ENCODE measurements at places on chromosomes 2 and 18.

DNA sequence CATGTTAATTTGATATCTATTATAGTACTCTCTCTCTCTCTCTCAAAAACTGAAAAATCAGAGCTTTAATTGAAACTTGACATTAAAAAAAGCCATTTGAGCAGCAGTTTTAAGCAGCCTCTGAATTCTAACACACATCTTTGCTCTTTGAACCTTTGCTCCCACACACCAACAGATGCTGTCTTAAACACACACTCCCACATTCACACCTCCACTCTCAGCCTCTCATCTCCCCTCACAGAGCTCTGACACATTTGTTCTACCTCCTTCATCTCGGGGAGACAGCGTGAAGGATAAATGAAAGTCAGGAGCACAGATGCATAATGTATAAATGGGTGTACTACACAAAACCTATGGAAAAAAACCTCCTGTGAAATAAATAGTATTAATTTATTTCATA is 95.2 kb downstream of the NAB1 start:
- no peak for DNase-seq

DNA sequence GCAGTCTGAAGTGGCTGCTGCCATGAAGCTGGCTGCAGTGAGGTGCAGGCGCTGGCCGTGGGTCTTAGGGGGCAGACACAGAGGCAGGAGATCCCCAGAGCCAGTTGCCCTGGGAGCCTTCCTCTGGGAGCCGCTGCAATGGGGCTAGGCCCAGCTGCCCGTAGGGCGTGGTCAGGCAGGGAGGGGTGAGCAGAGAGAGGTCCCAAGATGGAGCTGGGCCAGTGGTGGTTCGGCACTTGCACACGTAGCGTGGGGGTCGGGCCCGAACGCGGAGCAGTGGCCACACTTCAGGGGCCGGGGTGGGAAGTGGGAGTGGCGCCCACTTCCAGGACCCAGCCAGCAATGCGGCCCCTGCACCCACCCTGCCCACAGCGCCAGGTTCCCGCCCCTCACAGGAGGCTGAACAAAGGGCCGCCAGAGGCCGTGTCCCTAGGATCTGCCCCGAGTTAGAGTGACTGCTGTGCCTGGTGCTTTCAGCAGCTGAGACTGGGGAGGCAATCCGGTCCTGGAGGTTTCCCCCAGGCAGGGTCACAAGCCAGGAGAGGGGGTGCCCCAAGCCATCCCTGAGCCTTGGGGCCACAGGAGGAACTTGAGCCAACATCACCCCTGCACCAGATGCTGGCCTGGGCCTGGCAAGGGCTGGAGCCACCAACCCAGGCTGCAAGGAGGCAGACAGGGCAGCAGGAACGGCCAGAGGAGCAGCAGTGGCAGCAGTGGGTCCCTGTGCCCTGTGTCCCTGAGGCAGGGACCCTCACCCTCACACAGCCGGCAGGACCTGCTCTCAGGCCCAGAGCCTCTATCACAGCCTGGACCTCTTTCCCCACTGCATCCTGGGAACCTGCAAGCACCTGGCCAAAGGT is 21.3 kb upstream of the SP140L start:
- DNase-seq: no peak

DNA sequence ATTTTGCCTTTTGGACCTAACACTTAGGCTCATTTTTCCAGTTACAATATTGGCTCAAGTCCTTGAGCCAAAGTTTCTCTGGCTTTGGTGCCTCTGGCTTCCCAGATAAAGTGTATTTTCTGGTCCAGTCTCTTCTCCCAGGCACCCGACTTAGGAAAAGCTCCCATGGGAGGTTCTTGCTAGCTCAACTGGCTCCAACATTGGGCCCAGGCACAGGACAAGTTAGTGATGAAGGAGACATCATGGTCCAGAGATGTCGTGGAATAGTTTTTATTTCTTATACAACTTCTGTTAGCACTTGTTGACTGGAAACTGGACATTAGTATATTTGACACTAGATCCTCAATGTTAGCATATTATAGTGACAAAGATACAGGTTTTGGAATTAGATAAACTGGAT is 8.2 kb upstream of the ZEB2 start:
- no peak for DNase-seq

DNA sequence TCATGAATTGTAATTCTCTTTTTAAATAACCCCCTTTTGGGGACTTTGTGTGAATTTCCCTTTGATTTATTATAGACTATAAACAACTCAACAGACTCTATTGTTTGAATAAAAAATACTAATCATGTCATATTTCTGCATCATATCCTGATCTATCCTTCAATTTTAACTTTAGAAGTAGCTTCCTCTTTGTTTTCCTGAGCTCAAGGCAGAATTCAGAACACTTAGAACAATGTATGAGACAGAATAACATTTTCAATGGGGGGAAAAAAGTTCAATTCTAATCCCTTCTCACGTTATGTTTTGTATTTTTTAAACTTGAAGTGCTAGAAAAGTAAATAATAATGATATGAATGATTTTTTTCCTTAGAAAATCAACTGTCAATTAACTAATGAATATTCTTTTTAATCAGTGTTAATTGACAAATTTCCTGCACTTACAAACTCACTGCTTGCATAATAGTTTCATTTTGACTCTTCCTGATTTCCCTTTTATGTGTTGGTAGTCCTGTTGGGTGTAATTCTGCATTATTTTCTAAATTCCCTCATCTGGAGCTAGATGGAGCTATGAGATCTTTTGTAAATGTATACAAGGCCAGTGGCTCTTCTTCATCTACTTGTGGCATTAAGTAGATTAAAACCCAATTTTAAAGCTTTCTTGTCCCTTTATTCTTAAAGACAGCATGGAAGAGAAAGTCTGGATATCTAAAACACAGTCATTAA is 326.1 kb downstream of the PARD3B start:
- DNase-seq: no peak

- DNase-seq: no peak
These were observed 8.0 kb downstream of the PDCD1 start for GRCh38 chr2:241850544-241851324.

- no peak for DNase-seq
These were observed 9.7 kb downstream of the RPS7 start for GRCh38 chr2:3584608-3585260.

GRCh38 chr18:48300463-48300961 is 108.7 kb downstream of the ZBTB7C start:
- no peak for DNase-seq

All from activated T-helper 2 cell treated with anti-CD3 and anti-CD28 coated beads, Interferon-gamma antibody, Interleukin-2, Interleukin-4, amounts not matched to agents 10 μg/mL and 5 μg/mL and 100 μg/mL, durations not matched to agents 14 hours and 24 hours and 36 hours (primary cell).